Right renal cortex interstitium (tissue), 3 donors: ENCODE measurements at places on chromosomes 7 and 10.

GRCh38 chr7:20203316-20203715, 13.9 kb downstream of the MACC1 start:
- no peak for DNase-seq

- DNase-seq: no peak
These were observed 19.8 kb upstream of the ATE1 start for GRCh38 chr10:121947343-121948330.

- no peak for DNase-seq
These were observed 72.0 kb downstream of the GOLGA7B start for GRCh38 chr10:97921581-97922021.

- no peak for DNase-seq
These were observed 203.9 kb upstream of the PCLO start for GRCh38 chr7:83366629-83367028.
